AG04450 (cell line): ENCODE measurements at places on chromosomes 5 and 9. TPM values are rescaled to one million over a fixed set of nuclear protein-coding genes. Genes with fewer than 3 reads are reported as not detected.

PTGES gene
- polyA plus RNA-seq: 17.0 and 21.4 TPM in 2 replicates

TAF11L10 gene
- not detected in 2 replicates for polyA plus RNA-seq

CER1 gene
- polyA plus RNA-seq: not detected in 2 replicates

SAXO1 gene
- 0.01 TPM in 1 of 2 replicates, not detected in the other for polyA plus RNA-seq

RAB3C gene
- polyA plus RNA-seq: not detected in 2 replicates

TRIM14 gene
- polyA plus RNA-seq: 8.3 and 8.5 TPM in 2 replicates

LEAP2 gene
- 0.61 and 0.91 TPM in 2 replicates for polyA plus RNA-seq

- no peak for DNase-seq
Measured at GRCh38 chr9:128689293-128689774, 312 bp downstream of the SET start.

- DNase-seq: no peak
Measured at GRCh38 chr9:16571127-16571802, 299.2 kb downstream of the BNC2 start.

DNA sequence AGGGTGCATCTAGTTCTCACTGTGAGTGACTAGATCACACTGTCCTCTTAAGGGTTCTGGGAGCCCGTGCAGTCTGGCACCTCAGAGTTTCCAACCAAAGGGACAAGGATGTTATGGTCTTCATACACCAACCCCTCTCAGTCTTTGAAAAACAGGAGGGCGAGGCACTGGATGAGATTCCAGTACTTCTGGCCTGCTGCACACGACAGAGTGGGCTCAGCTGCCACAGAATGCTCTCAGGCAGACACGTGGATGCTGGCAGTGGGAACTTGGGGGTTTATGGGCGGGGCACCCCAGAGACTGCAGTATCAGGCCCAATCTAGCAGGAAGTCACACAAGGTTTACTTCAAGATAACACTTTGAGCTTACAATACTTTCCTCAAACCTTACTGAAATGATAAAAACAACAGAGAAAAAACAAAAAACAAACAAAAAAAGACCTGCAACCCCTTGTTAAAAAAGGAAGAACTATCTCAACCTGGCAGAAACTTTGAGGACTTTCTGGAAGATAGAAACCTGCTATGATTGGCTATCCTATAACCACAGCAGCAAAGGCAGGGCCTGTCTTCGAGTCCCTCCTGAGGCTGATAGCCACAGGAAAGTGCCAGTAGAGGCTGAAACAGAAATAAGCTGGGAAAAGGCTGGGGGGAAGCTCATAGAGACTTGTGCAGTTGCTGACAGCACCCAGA, 28.3 kb upstream of the TGFBR1 start:
- no peak for DNase-seq

GRCh38 chr5:121175986-121176385, 675.7 kb upstream of the FTMT start:
- DNase-seq: no peak

- no peak for DNase-seq
Measured at GRCh38 chr9:18707061-18707461, 233.1 kb downstream of the ADAMTSL1 start.

DNA sequence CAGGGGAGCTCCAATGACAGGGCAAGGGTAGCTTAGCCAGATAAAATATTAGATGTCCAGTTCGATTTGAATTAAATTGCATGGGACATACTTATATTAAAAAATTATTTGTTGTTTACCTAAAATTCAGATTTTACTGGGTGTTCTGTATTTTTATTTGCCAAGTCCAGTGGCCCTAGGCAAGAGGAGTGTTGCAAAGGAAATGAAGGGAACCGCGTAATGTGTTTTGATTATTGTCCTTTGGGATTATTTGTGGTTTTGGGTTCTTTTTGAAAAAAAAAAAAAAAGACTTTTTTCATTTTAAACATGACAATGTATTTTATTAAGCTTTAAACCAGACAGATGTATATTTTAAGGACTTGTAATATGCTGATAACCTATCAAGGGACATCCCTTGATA, 179.3 kb downstream of the C9orf152 start:
- no peak for DNase-seq

GRCh38 chr9:93577975-93578682, 1.7 kb downstream of the PHF2 start:
- DNase-seq: no peak

DNA sequence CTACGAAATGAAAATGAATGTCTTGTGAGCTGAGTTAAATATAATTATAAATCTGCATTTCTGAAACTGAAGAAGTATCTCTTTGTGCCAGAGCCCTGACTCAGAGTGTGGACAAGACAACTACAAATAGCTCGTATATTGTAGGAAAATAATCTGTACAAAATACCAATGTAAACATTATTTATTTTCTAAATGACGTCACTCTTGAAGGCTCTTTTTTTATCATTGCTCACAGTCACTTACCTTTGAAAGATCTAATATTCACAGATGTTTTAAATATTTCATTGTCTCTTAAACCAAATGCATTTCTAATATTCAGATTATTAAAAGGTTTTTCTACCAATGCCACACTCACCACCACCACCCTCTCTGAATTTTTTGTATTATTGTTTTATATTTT, 226.1 kb downstream of the SLCO4C1 start:
- no peak for DNase-seq

- DNase-seq: no peak
Measured at GRCh38 chr5:74422671-74423070, 217.9 kb downstream of the ENC1 start.

- no peak for DNase-seq
Measured at GRCh38 chr9:95138474-95138873, 179.0 kb downstream of the FANCC start.

DNA sequence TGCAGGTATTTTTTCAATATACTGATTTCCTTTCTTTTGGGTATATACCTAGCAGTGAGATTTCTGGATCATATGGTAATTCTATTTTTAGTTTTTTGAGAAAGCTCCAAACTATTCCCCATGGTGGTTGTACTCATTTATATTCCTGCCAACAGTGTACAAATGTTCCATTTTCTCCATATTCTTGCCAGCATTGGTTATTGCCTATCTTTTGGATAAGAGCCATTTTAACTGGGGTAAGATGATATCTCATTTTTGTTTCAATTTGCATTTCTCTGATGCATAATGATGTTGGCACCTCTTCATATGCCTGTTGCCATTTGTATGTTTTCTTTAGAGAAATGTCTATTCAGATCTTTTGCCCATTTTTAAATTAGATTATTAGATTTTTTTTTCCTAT, 85.6 kb upstream of the FST start:
- DNase-seq: no peak

DNA sequence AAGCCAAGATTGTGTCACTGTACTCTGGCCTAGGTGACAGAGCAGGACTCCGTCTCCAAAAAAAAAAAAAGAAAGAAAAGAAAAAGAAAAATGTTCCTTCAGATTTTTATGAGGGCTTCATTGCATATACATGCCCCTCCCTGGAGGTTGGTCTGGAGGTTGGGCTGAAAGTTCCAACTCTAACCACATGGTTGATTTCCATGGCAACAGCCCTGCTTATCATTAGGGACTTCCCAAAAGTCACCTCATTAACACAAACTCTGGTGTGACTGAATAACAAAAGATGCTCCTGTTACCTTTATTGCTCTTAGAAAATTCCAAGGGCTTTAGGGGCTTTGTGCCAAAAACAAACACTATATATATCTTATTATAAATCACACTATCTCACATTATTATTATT, 113.8 kb downstream of the TMC1 start:
- DNase-seq: no peak

DNA sequence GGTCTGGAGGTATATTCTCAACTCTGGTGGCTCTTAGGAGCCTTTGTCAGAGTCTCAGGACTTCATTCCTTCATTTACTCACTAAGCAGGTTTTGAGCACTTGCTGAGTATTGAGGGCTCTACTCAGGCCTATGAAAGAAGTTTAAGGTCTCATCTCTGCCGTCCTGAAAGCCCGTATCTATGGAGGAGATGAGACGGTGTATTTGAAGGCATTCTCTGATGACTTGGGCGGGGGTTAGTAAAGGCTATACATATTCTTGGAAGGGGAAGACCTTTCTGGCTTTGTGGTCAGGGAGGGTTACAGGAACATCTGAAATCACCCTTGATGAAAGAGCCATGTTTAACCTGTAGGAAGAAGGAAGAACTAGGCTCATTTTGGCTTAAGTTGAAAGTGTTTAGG, 21.9 kb downstream of the RASGRF2 start:
- DNase-seq: no peak

DNA sequence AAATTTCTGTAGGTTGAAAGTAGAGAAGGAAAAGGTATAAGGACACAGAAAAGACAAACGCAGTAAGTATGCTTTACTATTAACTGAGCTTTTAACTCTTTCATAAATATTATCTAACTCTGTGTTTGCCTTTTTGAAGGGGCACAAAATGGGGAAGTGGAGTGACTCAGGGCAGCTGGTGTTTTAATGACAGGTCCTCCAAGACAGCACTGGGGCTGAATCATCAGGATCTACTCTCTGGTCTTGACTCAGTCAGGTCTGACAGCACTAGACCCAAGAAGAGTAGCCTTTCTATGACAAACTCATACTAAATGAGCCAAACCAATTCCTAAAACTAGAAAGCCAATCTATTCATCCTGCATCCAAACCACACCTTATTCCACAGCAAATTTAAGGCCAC, 102.2 kb downstream of the APTX start:
- no peak for DNase-seq

GRCh38 chr5:166505067-166505466, 1786.4 kb upstream of the WWC1 start:
- no peak for DNase-seq

DNA sequence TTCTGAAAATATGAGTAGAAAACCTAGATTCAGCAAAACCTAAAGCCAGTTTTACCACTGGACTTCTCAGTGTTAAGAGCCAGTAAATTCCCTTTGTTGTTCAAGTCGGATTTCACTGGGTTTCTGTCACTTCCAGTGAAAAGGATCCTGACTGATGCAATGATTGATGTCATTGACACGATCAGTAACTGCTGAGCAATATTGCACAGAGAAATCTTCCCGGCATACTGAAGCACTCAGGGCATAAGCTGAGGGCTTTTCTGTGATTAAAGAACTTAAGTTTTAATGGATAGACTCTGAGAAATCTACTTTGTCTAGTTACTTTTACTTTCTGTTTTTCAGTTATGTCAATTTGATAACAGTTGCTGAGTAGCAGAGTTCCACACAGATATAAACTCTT, 61.9 kb downstream of the DENND1A start:
- no peak for DNase-seq
